Occipital lobe (tissue), 3 donors: ENCODE measurements at places on chromosomes 1 and 21.

DNA sequence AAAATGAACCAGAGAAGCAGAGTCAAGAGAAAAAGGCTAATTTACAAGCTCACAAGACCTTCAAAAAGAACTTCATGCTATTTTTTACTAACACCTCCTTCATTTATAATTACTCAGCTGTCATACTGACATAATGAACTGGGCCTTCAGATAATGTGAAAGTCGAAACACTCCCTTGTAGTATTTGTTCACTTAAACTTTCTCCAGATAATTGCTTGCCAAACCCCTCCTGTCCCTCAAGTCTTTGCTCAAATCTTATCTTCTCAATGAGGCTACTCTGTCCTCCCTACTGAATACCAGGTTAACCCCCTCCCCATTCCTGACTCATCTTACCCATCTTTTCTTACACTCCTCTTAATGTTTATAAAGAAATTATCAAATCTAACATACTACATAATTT is 11.1 kb upstream of the MAP3K21 start:
- no peak for DNase-seq

GRCh38 chr1:9413071-9413876 is 120.6 kb downstream of the SPSB1 start:
- no peak for DNase-seq

DNA sequence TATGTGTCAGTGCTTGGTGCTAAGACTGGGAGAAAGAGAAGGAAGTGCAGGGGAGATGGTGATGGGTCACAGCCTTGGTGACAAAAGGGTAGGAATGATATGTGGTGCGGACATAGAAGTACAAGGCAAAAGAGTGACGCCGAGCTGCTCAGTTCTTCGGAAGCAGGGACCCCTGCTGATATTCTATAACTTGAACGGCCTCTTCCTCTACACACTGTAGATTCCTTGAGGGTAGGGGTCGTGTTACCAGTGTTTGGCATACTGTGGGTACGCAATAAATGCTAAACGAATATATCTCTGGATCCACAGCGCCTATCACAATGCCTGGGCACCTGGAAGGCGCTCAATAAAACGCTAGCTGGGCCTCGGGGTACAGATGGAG is 488 bp downstream of the DBT start:
- no peak for DNase-seq

- no peak for DNase-seq
These were observed 10.7 kb downstream of the RRP1B start for GRCh38 chr21:43669828-43670605.

DNA sequence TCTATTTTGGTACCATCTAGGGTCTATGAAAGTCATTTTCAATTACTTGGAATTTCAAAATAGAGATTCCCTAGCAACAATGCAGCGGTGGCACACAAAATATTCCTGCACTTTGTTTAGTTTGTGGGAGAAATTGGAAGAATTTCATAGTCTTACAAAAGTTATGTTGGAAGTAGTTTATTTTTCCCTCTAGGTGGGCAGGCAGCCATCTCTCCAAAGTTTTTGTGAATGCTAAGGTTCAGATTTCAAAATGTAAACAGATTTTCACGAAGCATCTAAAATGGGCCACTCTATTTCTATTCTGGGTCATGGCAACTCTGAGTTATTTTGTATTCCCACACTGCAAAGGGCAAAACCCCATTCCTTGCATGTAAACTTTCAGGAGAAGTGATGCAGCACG is 8.0 kb downstream of the SMCP start:
- no peak for DNase-seq

DNA sequence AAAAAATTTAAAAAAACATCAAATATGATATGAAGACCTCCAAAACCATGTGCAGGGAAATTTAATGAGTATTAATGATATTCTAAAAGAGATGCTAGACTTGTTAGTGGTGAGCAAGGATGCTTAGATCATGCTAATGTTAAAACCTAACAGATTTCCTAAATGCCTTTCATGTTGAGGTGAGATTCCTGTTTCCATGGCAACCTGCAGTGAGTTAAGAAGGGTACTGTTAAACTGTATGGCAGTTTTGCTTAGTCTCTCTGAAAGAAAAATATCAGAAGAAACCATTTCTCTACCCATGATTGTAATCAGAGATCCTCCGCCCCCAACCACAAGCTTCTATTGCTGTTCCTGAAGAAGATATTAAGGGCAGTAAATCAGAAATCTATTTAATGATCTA is 321.6 kb upstream of the LRRC7 start:
- DNase-seq: no peak

GRCh38 chr1:39885516-39885915 is 2.2 kb upstream of the TRIT1 start:
- no peak for DNase-seq

DNA sequence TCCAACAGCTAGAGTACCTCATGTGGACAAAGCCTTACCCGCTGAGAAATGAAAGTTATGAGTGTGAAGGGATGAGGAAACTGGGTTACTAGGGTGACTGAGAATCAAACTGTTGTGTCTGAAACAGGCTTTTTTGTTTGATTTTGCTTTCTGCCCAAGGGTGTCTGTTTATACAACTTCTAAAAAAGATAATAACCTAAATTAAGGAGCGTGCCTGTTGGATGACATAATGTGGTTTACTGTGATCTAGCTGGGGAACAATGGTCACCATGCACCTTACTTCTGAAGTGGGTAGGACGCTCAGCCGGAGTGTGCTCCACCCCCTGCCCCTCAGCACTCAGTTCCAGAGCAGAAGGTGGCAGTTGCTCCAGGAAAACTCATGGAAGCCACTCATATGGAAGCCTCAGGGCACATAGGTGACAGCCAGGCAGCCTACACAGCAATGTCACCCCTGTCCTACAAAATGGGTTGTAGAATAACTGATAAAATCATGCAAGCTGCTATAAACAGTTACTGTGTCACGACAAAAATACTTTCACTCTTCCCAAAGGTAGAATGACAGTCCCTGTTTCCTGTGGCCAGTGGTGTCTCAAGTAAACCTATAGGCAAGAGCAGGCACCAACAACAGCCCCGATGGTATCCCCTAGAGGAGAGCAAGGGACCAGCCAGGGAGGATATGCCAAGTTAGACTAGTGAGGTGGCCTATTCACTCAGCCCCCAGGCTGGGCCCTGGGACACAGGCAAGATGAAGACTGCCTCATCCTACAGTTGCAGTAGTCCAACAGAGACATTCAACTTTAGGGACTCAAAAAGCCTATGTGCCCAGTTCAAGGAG is 29.3 kb downstream of the SIPA1L2 start:
- DNase-seq: no peak

DNA sequence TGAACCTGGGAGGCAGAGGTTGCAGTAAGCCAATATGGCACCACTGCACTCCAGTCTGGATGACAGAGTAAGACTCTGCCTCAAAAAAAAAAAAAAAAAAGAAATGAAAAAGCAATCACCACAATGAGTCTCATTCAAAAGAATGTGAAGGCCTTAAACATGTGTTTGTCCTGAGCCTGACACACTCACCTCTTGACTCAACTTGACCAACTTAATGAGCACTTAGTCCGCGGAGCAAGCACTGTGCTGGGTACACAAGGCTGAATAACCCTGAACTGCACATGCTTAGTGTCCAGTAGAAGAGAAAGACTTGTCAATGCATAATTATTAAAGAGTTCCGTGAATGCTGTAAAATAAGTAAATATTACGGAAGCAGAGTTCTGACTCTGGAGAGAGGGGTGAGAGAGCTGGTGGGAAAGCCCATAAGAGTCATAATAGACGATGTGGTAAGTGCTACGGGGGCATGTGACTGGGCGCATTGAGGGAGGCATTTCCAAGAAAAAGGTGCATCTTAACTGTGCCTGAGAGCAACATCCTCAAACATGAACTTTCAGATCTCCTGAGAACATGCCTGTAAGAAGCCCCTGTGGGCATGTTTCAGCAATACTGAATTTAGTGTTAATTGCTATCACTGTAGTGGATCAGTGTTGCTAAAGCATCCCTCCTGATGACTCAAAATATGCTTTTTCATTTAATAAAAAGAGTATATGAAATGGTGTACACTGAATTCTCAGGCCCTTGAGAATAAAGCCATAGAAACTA is 27.2 kb downstream of the MCOLN2 start:
- no peak for DNase-seq

DNA sequence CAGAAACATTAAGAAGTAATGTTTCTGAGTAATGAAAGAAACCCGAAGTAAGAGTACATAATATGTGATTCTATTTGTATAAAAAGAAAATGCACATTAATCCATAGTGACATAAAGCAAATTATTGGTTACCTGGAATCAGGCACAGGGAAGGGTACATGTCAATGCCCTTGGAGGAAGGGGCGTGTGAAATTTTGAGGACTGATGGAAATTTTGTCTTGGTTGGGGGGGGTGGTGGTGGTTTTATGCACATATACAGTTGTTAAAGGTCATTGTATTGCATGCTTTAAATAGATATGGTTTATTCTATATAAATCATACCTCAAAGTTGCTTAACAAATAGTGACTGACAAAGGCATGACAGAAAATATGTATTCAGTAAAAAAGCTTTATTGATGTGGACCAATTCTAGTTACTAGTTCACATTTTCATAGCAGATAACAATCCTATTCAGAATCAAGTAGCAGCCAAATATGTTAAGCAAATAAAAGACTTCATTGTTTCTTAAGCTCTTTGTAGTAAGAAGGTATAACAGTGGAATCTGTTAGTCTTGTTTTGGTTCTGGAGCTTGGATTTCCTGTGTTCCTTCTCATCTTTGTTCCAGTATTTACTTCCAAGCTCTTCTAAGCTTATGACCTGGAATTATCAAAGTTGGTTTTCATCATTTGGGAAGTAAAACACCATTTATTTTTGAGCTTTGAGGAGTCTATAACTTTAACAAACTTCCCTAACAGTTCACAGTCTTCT is 15.1 kb downstream of the BACH1 start:
- no peak for DNase-seq

DNA sequence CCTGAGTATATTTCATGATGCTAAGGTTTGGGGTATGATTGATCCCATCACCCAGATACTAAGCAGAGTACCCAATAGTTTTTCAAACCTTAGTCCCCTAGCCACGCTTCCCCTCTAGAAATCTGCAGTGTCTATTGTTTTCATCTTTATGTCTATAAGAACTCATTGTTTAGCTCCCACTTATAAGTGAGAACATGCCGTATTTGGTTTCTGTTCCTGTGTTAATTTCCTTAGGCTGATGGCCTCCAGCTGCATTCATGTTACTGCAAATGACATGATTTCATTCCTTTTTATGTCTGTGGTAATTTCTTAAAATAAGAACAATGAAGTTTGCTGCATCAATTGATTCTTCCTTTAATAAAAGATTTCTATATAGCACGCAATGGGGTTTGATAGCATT is 301.3 kb downstream of the PLPP3 start:
- no peak for DNase-seq

- no peak for DNase-seq
These were observed 110.8 kb downstream of the RABGAP1L start for GRCh38 chr1:174269989-174270651.

DNA sequence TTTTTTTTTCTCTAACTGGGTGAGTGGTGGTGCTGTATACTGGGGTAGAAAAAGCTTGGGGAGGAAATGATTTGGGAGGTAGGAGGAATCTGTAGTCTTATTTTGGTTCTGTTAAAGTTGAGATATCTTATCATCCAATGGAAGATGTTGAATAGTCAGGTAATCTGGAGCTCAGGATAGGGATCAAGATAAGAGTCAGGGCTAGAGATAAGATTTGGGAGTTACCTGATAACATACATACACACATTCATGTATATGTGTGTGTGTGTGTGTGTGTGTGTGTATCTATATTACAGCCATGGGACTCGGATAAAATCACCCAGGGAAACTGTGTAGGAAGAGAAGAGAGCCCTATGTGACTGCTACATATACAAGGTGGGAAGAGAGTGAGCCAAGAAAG is 8.1 kb downstream of the PCAT6 start:
- DNase-seq: no peak

GRCh38 chr1:98405581-98406074 is 255.9 kb upstream of the SNX7 start:
- no peak for DNase-seq

GRCh38 chr21:35201288-35201687 is 152.2 kb upstream of the RUNX1 start:
- DNase-seq: no peak

DNA sequence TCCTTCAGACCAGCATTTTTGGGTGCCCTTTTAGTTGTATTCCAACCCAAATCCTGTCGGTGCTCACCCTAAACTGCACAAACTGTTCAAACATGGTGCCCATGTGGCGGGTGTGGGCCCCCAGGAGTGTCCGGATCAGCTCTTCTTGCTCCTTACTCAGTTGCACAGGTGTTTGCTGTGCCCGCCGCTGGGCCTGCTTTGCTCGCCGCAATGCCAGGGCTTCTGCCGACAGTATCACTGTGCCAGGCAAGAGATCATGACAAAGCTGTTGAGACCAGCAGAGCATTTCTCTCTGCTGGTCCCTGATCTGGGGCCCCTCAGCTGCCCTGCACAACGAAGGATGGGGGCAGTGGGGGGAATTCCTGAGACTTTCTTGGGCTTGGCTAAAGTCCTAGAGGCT is 4.9 kb downstream of the NR1I3 start:
- no peak for DNase-seq

GRCh38 chr1:28507646-28508434 is 2.0 kb downstream of the RCC1 start:
- DNase-seq: no peak

- no peak for DNase-seq
These were observed 263.2 kb downstream of the TM2D1 start for GRCh38 chr1:61461406-61462384.

- DNase-seq: no peak
These were observed 2.8 kb upstream of the OSCP1 start for GRCh38 chr1:36453051-36453450.

DNA sequence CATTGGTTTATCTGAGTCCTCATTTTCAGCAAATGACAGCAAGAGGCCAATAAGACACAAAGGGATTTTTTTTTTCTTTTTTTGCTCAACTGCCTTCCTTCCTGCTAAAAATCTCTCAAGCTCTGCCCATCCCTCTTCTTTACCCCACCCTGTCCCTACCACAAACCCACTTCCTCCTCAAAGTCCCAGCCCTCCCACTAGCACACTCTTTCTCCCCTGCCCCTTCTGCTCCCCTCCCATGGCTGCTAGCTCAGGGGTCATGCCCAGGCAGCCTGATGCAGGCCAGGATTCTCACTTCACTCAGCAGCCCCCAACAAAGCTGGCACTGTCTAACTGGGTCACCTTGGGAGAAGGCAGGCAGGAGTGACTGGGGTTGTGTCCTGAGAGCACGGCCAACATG is 28.8 kb upstream of the PPP2R5A start:
- no peak for DNase-seq

DNA sequence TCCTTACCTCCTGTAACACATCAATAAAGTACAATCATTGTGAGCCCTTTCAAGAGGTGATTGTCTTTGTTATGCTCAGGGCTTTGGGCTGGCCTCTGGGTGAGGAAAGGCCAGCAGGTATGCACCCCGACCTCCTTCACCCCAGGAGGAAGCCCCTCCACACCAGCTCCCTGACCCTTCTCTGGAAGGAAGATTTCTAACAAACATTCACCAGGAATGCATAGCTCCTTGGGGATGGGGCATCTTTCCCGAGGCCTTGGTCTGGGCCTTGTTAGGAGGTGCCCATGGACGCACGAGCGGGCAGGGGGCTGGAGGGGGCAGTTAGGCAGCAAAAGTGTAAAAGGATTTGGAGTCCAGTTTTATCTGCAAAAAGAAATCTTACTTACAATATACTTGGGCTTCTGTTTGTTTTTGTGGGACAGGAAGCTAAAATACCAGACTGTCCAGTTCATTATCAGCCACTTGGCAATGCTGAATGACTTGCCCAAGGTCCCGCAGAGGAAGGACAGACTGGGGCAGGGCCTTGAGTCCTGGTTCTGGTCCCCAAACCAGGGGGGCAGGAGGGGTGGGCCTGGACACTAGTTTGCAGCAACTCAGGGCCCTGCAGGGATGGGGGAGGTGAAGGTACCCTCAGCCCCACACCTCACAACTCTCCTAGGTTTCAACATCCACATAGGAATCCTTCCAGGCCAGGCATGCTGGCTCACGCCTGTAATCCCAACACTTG is 10.1 kb downstream of the ZC3H12A start:
- no peak for DNase-seq
